ENCODE measurements at places on chromosomes 7 and 10. TPM values are rescaled to one million over a fixed set of nuclear protein-coding genes. Genes with fewer than 3 reads are reported as not detected.
A peak's percentile ranks its signal among the peaks of the same experiment; 100 is the strongest.

SIRT1 gene
- polyA plus RNA-seq = 7.8 TPM

STAG3 gene
- polyA plus RNA-seq = 4.8 TPM

PHF14 gene
- polyA plus RNA-seq = 31.5 TPM

BAIAP2L1 gene
- polyA plus RNA-seq = 25.4 TPM

PNLIPRP2 gene
- 16.7 TPM for polyA plus RNA-seq

KIF11 gene
- polyA plus RNA-seq = 5.1 TPM

GDF2 gene
- 0.39 TPM for polyA plus RNA-seq

CYP3A4 gene
- polyA plus RNA-seq = 25.6 TPM

- DNase-seq = no peak
- H3K4me1 ChIP-seq = no peaks in the 10 kb centered on the region
- H3K27ac ChIP-seq = no peak overlapping the region
- no peaks in the 10 kb centered on the region for H3K27me3 ChIP-seq
These were observed 964.9 kb downstream of the REEP3 start for GRCh38 chr10:64486149-64486548.

DNA sequence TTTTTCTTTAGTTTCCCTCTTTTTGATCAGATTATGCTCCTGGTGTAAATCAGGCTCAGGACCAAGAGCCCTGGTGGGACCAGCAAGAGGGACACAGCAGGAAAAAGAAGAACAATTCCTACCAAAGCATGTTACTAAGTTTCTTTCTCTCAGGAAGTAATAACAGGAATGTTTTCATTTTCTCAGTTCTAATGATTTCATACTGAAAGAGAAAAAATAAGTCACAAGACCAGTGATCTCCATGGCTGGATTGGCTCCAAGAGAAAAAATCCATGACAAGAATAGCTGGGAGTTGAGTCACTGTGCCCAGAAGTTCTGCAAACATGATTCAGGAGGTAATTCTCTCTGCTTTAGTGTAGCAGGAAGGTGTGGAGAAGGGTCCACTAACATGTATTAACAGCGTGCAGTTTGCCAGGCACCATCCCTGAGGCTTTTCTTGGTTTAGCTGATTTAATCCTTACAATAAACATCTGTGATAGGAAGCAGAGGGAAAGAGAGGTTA is 23.8 kb upstream of the IFIT2 start:
- H3K27ac ChIP-seq = peak overlapping the region; percentile 96
- no peaks in the 10 kb centered on the region for H3K36me3 ChIP-seq
- no peak overlapping the region for H3K4me3 ChIP-seq
- DNase-seq = peak; percentile 87

- H3K27me3 ChIP-seq = peaks cover 96% of the 10 kb centered on the region
- no peak overlapping the region for H3K4me3 ChIP-seq
- DNase-seq = peak; percentile 64
- peaks cover 21% of the 10 kb centered on the region for H3K4me1 ChIP-seq
These were observed 16.2 kb upstream of the PAX2 start for GRCh38 chr10:100728928-100729861.

- H3K4me3 ChIP-seq = no peak overlapping the region
- H3K4me1 ChIP-seq = no peaks in the 10 kb centered on the region
- H3K27me3 ChIP-seq = no peaks in the 10 kb centered on the region
- peak overlapping the region; percentile 2 for H3K27ac ChIP-seq
- H3K36me3 ChIP-seq = no peaks in the 10 kb centered on the region
These were observed 90.3 kb downstream of the CPEB3 start for GRCh38 chr10:92200564-92200963.

- peaks cover 10% of the 10 kb centered on the region for H3K4me1 ChIP-seq
- H3K36me3 ChIP-seq = no peaks in the 10 kb centered on the region
- H3K27ac ChIP-seq = peak overlapping the region; percentile 70
- H3K4me3 ChIP-seq = peak overlapping the region; percentile 59
- DNase-seq = no peak
- no peaks in the 10 kb centered on the region for H3K27me3 ChIP-seq
These were observed 22.4 kb downstream of the ZFAND2A start for GRCh38 chr7:1137517-1138167.

GRCh38 chr10:79435271-79436065 is 10.0 kb downstream of the ZCCHC24 start:
- peak overlapping the region; percentile 93 for H3K27ac ChIP-seq
- H3K4me3 ChIP-seq = no peak overlapping the region
- H3K36me3 ChIP-seq = no peaks in the 10 kb centered on the region
- no peak for DNase-seq

- H3K27ac ChIP-seq = peak overlapping the region; percentile 88
- H3K27me3 ChIP-seq = no peaks in the 10 kb centered on the region
- peaks cover 62% of the 10 kb centered on the region for H3K4me1 ChIP-seq
- H3K36me3 ChIP-seq = no peaks in the 10 kb centered on the region
- DNase-seq = no peak
These were observed 135.8 kb downstream of the ARID5B start for GRCh38 chr10:62037166-62037831.

GRCh38 chr7:19754521-19755116 is 18.8 kb downstream of the TMEM196 start:
- no peaks in the 10 kb centered on the region for H3K27me3 ChIP-seq
- H3K4me1 ChIP-seq = no peaks in the 10 kb centered on the region
- H3K36me3 ChIP-seq = no peaks in the 10 kb centered on the region
- peak; percentile 32 for DNase-seq

- no peak overlapping the region for H3K27ac ChIP-seq
- no peak for DNase-seq
- H3K36me3 ChIP-seq = no peaks in the 10 kb centered on the region
- no peak overlapping the region for H3K4me3 ChIP-seq
These were observed 97.0 kb downstream of the HGF start for GRCh38 chr7:81672872-81673271.

DNA sequence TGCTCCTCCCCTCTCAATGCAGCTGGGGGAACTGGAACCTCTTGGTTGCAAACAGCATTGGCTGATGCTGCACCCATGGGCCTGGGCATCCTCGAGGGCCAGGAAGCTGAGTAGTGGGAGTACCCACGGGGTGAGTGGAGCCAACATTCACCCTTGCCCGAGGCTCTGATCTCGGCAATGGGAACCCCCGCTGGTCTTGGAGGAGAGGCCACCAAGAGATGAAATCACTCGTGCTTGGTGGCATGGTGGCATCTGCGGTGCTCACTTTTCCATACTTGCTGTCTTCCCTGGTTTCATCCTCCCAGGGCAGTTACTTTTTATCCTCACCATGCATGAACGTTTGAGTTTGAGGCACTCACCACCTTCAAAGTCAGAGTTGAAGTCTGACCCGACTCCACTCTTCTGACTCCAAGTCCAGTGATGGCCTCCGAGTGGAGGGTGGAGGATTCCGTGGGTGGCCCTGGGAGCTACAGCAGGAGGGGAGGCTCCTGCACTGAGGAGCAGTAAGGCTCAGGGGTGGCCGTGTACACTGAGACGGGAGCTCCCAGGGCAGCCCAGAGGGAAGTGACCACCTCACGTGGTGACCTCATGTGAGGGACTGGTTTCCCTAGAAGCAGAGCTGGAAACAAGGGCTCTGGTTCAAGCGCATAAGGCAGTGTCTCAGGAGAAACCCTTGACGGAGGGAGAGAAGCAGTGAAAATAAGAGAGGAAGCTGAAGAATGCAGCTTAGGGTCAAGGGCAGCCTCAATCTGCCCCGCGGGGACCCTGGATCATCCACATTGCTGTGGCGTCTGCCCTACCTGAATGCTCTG is 349.1 kb downstream of the TCERG1L start:
- no peaks in the 10 kb centered on the region for H3K36me3 ChIP-seq
- DNase-seq = no peak
- no peak overlapping the region for H3K4me3 ChIP-seq
- H3K27me3 ChIP-seq = peaks cover 6% of the 10 kb centered on the region

DNA sequence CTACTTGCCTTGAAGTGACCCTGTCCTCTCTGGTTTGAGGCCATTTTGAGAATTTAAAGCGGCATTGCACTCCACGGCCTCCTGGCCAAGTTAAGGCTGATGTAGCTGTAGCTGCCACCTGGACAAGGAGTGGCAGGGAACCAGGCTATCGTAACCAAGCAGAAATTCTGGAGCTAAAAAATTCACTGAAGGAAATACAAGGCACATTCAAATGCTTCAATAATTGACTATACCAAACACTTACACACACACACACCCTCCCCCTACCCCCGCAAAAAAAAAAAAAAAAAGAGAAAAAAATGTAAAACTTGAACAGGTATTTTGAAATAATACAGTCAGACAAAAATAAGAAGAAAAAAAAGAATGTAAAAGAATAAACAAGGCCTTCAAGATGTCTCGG is 409.0 kb upstream of the SEMA3A start:
- H3K36me3 ChIP-seq = no peaks in the 10 kb centered on the region
- H3K4me1 ChIP-seq = no peaks in the 10 kb centered on the region
- no peaks in the 10 kb centered on the region for H3K27me3 ChIP-seq

GRCh38 chr7:130090745-130091532 is 20.6 kb downstream of the KLHDC10 start:
- H3K4me1 ChIP-seq = no peaks in the 10 kb centered on the region
- DNase-seq = no peak
- no peaks in the 10 kb centered on the region for H3K36me3 ChIP-seq
- H3K4me3 ChIP-seq = no peak overlapping the region
- H3K27me3 ChIP-seq = no peaks in the 10 kb centered on the region

- H3K27me3 ChIP-seq = no peaks in the 10 kb centered on the region
- no peak for DNase-seq
- H3K4me3 ChIP-seq = no peak overlapping the region
- H3K36me3 ChIP-seq = no peaks in the 10 kb centered on the region
These were observed 18.8 kb downstream of the NEBL start for GRCh38 chr10:20877986-20878983.

DNA sequence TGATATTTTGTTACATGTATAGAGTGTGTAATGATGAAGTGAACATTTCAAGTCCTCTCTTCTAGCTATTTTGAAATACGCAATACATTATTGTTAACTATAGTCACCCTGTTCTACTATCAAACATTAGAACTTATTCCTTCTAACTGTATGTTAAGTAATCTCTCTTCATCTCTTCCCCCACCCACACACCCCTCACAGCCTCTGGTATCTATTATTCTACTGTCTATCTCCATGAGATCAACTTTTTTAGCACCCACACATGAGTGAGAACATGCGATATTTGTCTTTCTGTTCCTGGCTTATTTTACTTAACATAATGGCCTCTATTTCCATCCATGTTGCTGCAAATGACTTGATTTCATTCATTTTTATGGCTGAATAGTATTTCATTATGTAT is 57.7 kb upstream of the EGR2 start:
- H3K4me3 ChIP-seq = no peak overlapping the region
- no peaks in the 10 kb centered on the region for H3K4me1 ChIP-seq
- H3K27ac ChIP-seq = no peak overlapping the region
- H3K27me3 ChIP-seq = no peaks in the 10 kb centered on the region
- DNase-seq = no peak
